Neural progenitor cell (in vitro differentiated cells): ENCODE measurements at places on chromosomes 11 and 22. TPM values are rescaled to one million over a fixed set of nuclear protein-coding genes. Genes with fewer than 3 reads are reported as not detected.
A peak's percentile ranks its signal among the peaks of the same experiment; 100 is the strongest.

- H3K4me3 ChIP-seq: no peak overlapping the region
- H3K36me3 ChIP-seq: no peaks in the 10 kb centered on the region
- H3K27me3 ChIP-seq: no peaks in the 10 kb centered on the region
- H3K27ac ChIP-seq: no peak overlapping the region
These were observed 20.2 kb downstream of the ATG13 start for GRCh38 chr11:46637546-46637945.

DNA sequence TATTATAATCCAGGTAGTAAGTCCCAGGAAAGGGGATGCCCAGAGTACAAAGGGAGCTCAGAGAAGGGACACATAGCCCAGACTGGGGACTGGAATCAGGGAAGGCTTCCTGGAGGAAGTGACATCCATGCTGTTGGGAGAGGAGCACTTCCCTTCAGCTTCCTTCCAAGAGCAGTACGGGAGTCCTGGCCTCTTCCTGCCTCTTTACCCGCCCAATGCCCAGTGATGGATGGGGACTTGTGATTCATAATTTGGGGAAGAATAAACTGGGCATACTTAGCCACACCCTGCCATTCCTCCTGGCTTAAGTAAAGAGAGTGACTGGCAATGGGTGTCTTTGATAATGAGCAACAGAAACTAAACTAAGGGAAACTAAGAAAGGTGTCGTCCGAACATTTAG, 11.5 kb downstream of the C11orf91 start:
- H3K27ac ChIP-seq: no peak overlapping the region
- H3K27me3 ChIP-seq: no peaks in the 10 kb centered on the region
- no peaks in the 10 kb centered on the region for H3K36me3 ChIP-seq
- H3K4me1 ChIP-seq: peaks cover 25% of the 10 kb centered on the region
- DNase-seq: no peak
- no peak overlapping the region for H3K4me3 ChIP-seq

- no peak overlapping the region for H3K27ac ChIP-seq
- H3K36me3 ChIP-seq: no peaks in the 10 kb centered on the region
- H3K27me3 ChIP-seq: peaks cover 38% of the 10 kb centered on the region
- DNase-seq: peak; percentile 62
- peaks cover 12% of the 10 kb centered on the region for H3K4me1 ChIP-seq
These were observed 607 bp downstream of the PLAAT3 start for GRCh38 chr11:63613517-63614135.

The STK33 gene
- 40.7 and 56.5 TPM in 2 replicates for total RNA-seq

The OR51E2 gene
- not detected in 2 replicates for total RNA-seq

- no peak overlapping the region for H3K27ac ChIP-seq
- H3K36me3 ChIP-seq: no peaks in the 10 kb centered on the region
- peaks cover 17% of the 10 kb centered on the region for H3K27me3 ChIP-seq
- peak; percentile 95 for DNase-seq
- peaks cover 9% of the 10 kb centered on the region for H3K4me1 ChIP-seq
- peak overlapping the region; percentile 65 for H3K4me3 ChIP-seq
These were observed 15.5 kb upstream of the UPK3A start for GRCh38 chr22:45268958-45269844.

GRCh38 chr22:23827351-23827995, 11.3 kb downstream of the DERL3 start:
- no peaks in the 10 kb centered on the region for H3K27me3 ChIP-seq
- peak; percentile 1 for DNase-seq
- no peak overlapping the region for H3K4me3 ChIP-seq
- H3K36me3 ChIP-seq: no peaks in the 10 kb centered on the region
- H3K27ac ChIP-seq: no peak overlapping the region

DNA sequence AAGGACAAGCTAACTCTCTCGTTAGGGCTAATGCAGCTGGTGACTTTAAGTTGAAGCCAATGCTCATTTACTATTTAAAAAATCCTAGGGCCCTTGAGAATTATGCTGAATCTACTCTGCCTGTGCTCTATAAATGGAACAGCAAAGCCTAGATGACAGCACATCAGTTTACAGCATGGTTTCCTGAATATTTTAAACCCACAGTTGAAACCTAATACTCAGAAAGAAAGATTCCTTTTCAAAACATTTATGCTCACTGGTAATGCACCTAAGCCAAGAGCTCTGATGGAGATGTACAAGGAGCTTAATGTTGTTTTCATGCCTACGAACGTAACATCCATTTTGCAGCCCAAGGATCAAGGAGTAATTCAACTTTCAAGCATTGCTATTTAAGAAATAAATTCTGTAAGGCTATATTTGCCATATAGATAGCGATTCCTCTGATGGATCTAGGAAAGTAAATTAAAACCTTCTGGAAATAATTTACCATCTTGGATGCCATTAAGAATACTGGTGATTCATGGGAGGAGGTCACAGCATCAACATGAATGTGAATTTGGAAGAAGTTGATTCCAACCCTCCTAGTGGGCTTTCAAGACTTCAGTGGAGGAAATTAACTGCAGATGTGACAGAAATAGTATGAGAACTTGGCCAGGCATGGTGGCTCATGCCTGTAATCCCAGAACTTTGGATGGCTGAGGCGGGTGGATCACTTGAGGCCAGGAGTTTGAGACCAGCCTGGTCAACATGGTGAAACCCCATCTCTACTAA, 14.5 kb downstream of the XNDC1N start:
- no peak for DNase-seq
- H3K4me3 ChIP-seq: no peak overlapping the region
- no peaks in the 10 kb centered on the region for H3K4me1 ChIP-seq
- H3K27ac ChIP-seq: no peak overlapping the region
- H3K36me3 ChIP-seq: no peaks in the 10 kb centered on the region
- H3K27me3 ChIP-seq: no peaks in the 10 kb centered on the region

The CD248 gene
- 0.62 and 0.99 TPM in 2 replicates for total RNA-seq

DNA sequence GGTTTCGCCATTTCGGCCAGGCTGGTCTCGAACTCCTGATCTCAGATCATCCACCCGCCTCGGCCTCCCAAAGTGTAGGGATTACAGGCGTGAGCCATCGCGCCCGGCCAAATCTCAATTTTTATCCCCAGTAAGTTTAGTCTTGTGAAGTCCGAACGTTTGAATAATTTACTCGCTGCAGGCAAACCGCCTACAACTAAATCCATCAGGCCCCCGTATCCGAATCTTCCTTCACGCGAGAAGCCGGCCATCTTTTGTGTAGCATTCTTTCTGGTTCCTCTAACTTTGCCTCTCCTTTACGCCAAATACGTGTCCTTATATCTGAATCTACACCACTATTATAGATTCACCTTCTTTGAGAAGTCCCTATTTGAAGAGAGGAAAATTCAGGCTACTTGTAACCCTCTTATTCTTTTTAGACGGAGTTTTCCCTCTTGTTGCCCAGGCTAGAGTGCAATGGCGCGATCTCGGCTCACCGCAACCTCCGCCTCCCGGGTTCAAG, 581 bp upstream of the EIF3L start:
- peak overlapping the region; percentile 46 for H3K27ac ChIP-seq
- peak overlapping the region; percentile 64 for H3K4me3 ChIP-seq
- H3K36me3 ChIP-seq: peaks cover 16% of the 10 kb centered on the region
- peaks cover 11% of the 10 kb centered on the region for H3K4me1 ChIP-seq
- DNase-seq: peak; percentile 32

- H3K4me3 ChIP-seq: peak overlapping the region; percentile 83
- DNase-seq: peak; percentile 69
- H3K4me1 ChIP-seq: peaks cover 12% of the 10 kb centered on the region
- H3K36me3 ChIP-seq: no peaks in the 10 kb centered on the region
- H3K27ac ChIP-seq: peak overlapping the region; percentile 80
- peaks cover 21% of the 10 kb centered on the region for H3K27me3 ChIP-seq
These were observed 789 bp downstream of the SIK2 start for GRCh38 chr11:111602865-111603610.

DNA sequence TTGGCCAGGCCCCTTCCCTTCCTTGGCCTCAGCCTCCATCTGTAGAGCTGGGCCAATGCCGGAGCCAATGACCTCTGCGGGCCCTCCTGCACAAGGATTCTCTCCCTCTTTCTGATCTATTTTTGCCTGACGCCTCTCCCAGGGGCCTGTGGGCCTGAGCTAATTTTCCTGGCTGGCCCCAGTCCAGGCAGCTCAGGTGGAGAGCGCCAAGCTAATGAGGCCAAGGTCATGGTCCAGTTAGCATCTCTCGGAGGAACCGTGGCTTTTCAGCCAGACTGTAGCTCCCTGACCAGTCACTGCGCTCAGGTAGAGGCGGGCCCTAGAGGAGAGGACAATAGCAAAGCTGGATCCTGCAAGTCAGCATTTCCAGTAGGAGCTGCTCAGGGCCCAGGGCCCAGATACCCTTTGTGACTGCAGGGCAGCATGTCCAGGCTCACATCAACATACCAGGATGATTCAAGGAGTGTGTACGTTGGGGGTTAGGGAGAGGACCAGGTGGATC, 43.5 kb downstream of the APOL3 start:
- H3K27ac ChIP-seq: no peak overlapping the region
- H3K4me1 ChIP-seq: no peaks in the 10 kb centered on the region
- H3K27me3 ChIP-seq: no peaks in the 10 kb centered on the region
- DNase-seq: no peak

- no peak overlapping the region for H3K4me3 ChIP-seq
- no peaks in the 10 kb centered on the region for H3K36me3 ChIP-seq
- H3K27me3 ChIP-seq: no peaks in the 10 kb centered on the region
- peaks cover 28% of the 10 kb centered on the region for H3K4me1 ChIP-seq
These were observed 140.6 kb downstream of the AASDHPPT start for GRCh38 chr11:106218106-106218505.

The RRM1 gene
- 192 and 264 TPM in 2 replicates for total RNA-seq

DNA sequence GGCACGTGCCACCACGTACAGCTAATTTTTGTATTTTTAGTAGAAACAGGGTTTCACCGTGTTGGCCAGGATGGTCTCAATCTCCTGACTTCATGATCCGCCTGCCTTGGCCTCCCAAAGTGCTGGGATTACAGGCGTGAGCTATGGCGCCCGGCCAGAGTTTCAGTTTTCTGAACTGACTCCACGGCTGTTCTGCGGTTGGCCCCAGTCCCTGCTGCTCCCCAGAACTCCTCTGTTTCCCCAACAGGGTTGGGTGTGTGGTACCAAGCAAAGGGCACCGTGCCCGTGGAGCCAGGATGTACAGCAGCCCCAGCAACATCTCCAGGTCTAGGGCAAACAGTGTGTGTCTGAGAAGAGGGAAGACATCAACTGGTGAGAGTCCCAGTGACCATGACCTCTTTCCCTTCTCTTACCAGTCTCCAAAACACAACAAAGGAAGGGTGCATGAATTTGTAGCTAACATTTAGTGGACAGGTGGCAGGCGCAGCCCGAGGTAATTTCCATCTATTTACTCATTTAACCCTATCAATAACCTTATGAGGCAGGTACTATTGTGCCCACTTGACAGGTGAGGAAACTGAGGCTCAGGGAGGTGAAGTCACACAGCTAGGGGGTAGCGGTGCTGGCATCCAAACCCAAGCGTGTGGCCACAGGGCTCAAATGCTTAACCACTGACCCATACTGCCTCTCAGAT, 57.0 kb upstream of the RBFOX2 start:
- no peak for DNase-seq
- H3K27ac ChIP-seq: no peak overlapping the region
- no peaks in the 10 kb centered on the region for H3K27me3 ChIP-seq
- no peaks in the 10 kb centered on the region for H3K4me1 ChIP-seq

The DDI1 gene
- not detected in 2 replicates for total RNA-seq

DNA sequence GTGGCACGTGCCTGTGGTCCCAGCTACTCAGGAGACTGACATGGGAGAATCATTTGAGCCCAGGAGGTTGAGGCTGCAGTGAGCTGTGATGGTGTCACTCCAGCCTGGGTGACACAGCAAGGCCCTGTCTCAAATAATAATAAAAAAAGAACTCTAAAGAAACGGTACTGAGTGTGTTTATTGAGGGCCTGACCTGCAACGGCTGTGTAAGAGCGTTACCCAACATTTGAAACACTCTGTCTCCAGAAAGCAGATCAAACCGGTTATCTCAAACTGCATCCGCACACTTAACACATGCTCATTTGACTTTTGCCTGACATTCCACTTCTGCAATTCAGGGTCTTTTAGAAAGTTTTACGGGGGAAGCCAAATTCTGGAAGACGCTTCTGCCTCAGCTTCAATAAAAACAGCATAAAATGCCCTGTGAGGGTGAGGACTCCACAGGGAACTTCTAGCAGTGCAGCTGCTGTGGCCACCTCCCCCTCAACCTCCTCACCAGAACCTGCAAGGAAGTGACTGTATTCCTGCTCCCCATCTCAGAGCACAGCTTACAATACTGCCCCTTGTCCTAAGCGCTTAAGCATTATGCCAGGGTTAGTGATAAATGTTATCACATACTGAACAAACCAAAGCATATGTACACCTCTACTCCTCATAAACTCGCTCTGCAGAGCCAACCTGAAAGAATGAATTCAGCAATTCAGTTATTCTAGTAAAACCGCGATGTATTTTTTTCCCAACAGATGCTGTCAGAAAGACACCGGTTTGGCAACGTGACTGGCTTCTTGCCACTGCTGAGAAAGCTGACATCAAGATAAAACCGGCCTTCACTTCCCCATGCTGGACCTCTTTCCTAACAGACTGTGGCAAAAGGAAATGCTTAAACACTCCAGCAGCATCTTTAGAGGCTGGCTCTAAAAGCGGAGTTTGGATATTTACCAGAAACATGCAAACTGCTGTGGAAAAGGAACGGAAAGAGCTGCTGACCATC, 52.2 kb downstream of the PRDM10 start:
- DNase-seq: peak; percentile 6
- H3K27me3 ChIP-seq: no peaks in the 10 kb centered on the region
- H3K4me1 ChIP-seq: no peaks in the 10 kb centered on the region
- no peak overlapping the region for H3K4me3 ChIP-seq
- H3K36me3 ChIP-seq: peaks cover 7% of the 10 kb centered on the region
- no peak overlapping the region for H3K27ac ChIP-seq

GRCh38 chr11:10590218-10590915, 21.9 kb upstream of the LYVE1 start:
- H3K36me3 ChIP-seq: no peaks in the 10 kb centered on the region
- DNase-seq: no peak
- H3K27me3 ChIP-seq: no peaks in the 10 kb centered on the region
- no peak overlapping the region for H3K4me3 ChIP-seq
- H3K4me1 ChIP-seq: peaks cover 15% of the 10 kb centered on the region

The PHOX2A gene
- total RNA-seq: not detected in 2 replicates

DNA sequence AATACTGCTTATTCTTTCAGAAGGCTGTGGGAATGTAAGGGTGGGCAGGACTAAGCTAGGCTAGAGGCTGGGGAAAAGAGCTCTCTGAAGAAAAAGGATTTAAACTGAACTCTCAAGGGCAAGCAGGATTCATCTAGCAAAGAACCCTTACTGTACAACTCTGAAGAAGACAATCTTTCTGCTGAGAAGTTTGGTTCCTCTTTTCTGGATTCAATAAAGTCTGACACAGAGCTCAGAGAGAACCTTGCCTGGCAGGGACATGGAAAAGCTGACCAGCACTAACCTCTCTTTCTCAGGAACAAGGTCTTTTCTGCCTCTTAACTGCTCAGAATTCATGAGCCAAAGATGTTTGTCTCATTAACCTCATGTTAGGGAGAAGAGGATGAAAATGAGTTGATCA, 388.4 kb upstream of the DDI1 start:
- no peaks in the 10 kb centered on the region for H3K36me3 ChIP-seq
- no peaks in the 10 kb centered on the region for H3K27me3 ChIP-seq
- DNase-seq: no peak
- no peak overlapping the region for H3K4me3 ChIP-seq

DNA sequence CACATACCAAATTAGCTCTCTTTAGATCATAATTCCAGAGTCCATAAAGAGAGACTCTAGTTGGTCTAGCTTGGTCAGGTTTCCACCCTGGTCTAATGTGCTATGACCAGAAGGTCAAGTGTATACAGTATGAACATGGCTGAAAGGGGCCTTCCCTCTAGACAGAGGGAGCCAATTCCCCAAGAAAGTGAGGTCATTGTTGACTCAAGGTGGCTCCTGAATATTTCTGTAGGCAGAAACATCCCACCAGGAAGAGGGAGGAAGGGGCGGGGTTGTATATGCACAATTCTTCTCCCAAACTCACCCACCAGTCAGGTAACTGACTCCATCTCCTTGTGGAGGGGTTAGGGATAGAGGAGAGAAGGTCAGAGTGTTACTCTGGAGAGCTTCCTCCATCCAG, 281.8 kb upstream of the PLET1 start:
- H3K27ac ChIP-seq: no peak overlapping the region
- H3K4me1 ChIP-seq: peaks cover 12% of the 10 kb centered on the region
- H3K36me3 ChIP-seq: no peaks in the 10 kb centered on the region
